ENCODE measurements at places on chromosomes 5 and 9.

GRCh38 chr5:108636135-108636853 is 111.4 kb upstream of the FER start:
- DNase-seq, result no peak

GRCh38 chr5:146529984-146530383 is 14.0 kb upstream of the GPR151 start:
- DNase-seq, result no peak

GRCh38 chr5:77824981-77825380 is 48.8 kb upstream of the TBCA start:
- DNase-seq, result no peak

- DNase-seq, result no peak
Measured at GRCh38 chr9:35938474-35939356, 19.2 kb downstream of the OR2S2 start.

- peak; percentile 29 for DNase-seq
Measured at GRCh38 chr9:77488439-77489126, 159.5 kb downstream of the GNA14 start.

GRCh38 chr5:153960269-153961215 is 78.2 kb downstream of the FAM114A2 start:
- DNase-seq, result no peak

- DNase-seq, result no peak
Measured at GRCh38 chr9:98171176-98171925, 21.1 kb downstream of the CORO2A start.

GRCh38 chr9:115277301-115277700 is 159.3 kb upstream of the TNC start:
- DNase-seq, result no peak

GRCh38 chr5:72393052-72393451 is 72.9 kb downstream of the PTCD2 start:
- no peak for DNase-seq

DNA sequence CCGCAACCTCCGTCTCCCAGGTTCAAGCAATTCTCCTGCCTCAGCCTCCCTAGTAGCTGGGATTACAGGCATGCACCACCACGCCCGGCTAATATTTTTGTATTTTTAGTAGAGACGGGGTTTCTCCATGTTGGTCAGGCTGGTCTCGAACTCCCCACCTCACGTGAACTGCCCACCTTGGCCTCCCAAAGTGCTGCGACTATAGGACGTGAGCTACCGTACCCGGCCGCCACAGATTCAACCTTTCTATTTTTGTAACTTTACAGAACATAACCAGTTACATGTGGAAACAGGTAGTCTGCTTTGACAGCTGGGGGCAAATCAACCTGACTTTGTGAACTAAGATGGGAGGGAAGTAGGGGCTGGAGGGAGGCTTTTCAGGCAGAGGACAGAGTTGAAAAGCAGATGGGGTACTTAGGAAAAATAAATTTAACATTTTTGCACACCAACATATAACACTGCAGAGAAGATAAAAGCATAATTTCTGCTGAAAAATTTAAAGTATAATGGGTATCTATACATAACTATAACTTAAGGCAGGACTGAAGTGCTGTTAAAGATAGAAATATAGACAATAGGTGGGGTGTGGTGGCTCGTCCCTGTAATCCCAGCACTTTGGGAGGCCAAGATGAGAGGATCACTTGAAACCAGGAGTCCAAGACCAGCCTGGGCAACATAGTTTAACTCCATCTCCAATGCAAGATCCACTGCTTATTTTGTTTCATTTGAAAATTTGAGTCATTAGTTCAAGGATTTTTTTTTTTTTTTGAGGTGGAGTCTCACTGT is 5.1 kb downstream of the RPL37 start:
- no peak for DNase-seq
